ENCODE measurements at places on chromosomes 16 and 17. TPM values are rescaled to one million over a fixed set of nuclear protein-coding genes. Genes with fewer than 3 reads are reported as not detected.
A peak's percentile ranks its signal among the peaks of the same experiment; 100 is the strongest.

Gene CDH13
- not detected for total RNA-seq

Gene BEAN1
- not detected for total RNA-seq

Gene DPEP2
- 13.8 TPM for total RNA-seq

Gene SLC9A5
- 2.5 TPM for total RNA-seq

Gene KIF19
- not detected for total RNA-seq

Gene TBC1D3I
- total RNA-seq: 4.4 TPM

Gene PROCA1
- 11.0 TPM for total RNA-seq

- no peak for DNase-seq
Measured at GRCh38 chr17:69218986-69219385, 9.6 kb downstream of the ABCA10 start.

GRCh38 chr17:39164675-39165143 lies 1.3 kb downstream of the ARL5C start:
- DNase-seq: peak; percentile 64

DNA sequence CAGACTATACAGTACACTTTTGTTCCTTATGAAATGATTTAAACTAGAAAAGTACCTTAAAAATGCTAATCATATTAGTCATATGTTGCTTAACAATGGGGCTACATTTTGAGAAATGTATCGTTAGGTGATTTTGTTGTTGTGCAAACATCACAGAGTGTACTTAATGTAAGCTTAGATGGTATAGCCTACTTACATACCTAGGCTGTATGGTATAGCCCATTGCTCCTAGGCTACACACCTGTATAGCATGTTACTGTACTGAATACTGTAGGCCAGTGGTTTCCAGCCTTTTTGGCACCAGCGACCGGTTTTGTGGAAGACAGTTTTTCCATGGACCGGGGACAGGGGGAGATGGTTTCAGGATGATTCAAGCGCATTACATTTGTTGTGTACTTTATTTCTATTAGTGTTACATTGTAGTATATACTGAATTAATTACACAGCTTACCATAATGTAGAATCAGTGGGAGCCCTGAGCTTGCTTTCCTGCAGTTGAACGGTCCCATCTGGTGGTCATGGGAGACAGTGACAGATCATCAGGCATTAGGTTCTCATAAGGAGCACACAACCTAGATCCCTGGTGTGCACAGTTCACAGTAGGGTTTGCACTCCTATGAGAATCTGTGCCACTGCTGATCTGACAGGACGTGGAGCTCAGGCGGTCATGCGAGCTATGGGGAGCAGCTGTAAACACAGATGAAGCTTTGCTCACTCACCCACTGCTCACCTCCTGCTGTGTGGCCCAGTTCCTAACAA lies 35.0 kb upstream of the MRC2 start:
- DNase-seq: no peak

DNA sequence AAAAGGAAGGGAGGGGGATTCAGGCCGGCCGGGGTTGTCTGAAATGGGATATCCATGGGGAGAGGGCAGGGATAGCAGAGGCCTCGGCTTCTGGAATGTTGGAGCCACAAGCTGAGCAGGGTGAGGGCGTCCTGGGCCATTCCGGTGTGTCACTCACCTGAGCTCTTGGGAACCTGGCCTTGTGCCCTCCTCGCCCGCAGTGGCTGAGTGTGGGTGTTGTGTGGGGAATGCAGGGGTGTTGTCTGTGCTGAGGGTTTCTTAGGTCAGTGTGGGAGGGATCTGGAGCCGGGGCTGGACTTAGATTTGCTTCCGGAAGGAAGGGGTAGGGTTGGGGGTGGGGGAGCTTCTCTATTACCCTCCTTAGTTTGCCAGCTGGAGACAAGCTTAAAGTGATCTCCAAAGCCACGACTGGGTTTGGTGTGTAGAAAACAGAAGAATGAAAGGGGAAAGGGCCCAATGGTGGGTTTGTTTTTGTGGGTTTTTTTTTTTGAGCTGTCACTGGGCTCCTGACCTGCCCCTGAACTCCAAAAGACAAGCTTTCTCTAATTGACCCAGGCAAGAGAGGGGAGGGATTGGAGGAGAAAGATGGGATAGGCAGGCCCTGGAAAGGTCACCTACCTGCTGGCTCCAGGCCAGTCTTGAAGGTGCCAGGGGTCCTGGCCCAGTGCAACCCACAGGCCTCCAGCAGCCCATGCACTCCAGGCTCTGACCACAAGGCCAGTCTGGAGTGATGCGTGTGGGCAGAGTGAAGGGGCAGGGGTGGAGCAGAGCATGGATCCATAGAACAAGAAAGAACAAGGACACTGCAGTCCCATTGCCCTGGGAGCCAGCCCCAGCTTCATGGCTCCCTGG lies at the start of gene SULT1A2:
Gene SULT1A2 (minus strand): TSS at position 211 of the 852 bp plus-strand sequence. CDS start 1,120 bp downstream, outside the sequence.
- no peak for DNase-seq

- no peak for DNase-seq
Measured at GRCh38 chr16:53583401-53583800, 80.4 kb upstream of the AKTIP start.

DNA sequence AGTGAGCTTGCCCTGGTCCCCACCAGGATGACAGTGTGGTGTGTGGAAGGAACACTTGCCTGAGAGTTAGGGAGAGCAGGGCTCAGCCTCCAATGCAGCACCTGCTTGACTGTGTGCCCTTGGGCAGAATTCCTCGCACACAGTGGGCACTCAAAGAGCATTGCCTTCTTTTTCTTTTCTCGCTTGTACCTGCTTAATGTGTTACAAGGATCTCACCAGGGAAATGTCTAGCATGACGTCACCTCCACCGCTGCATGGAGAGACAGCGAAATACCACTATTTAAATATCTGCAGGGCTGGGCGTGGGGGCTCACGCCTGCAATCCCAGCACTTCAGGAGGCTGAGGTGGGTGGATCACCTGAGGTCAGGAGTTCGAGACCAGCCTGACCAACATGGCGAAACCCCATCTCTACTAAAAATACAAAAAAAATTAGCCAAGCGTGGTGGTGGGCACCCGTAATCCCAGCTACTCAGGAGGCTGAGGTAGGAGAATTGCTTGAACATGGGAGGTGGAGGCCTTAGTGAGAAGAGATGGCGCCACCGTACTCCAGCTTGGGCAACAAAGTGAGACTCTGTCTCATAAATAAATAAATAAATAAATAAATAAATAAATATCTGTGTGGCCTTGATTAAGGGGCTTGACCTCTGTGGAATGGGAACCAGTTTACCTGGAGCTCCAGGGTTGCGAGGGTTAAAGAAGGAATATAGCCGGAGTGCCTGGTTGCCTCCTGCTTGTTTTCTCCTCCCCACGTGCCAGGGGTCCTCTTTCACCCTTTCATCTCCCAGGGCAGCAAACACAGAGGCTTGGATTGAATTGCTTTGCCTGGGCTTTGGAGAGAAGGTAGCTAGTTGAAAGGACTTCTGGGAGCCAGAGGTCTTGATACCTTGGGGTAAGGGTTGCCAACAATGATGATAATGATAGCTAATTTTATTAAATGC lies 16.3 kb downstream of the SNX29 start:
- DNase-seq: no peak

DNA sequence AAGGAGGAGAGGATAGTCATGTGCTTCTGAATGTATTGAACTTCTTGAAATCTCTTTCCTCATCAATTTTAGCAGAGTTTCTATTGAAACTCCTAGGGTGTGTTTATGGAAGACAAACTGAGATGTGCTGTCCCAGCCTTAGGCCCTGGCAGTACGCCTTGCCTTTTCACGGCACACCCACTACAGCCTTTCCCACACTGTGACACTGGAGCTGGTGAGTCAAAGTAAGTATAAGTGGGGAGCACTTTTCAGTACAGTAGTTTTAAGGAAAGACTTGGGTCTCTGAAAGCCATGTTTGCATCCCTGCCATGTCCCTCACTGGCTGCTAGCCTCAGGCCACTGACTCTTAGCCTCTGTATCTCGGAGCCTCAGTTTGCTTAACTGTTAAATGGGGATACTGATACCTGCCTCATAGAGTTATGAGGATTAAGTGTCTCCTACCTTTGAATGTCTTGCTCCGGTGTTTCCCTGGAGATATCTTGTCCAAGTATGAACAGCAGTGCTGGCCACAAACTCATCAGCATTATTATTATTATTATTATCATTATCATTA lies 144.7 kb upstream of the CRHR1 start:
- DNase-seq: no peak

DNA sequence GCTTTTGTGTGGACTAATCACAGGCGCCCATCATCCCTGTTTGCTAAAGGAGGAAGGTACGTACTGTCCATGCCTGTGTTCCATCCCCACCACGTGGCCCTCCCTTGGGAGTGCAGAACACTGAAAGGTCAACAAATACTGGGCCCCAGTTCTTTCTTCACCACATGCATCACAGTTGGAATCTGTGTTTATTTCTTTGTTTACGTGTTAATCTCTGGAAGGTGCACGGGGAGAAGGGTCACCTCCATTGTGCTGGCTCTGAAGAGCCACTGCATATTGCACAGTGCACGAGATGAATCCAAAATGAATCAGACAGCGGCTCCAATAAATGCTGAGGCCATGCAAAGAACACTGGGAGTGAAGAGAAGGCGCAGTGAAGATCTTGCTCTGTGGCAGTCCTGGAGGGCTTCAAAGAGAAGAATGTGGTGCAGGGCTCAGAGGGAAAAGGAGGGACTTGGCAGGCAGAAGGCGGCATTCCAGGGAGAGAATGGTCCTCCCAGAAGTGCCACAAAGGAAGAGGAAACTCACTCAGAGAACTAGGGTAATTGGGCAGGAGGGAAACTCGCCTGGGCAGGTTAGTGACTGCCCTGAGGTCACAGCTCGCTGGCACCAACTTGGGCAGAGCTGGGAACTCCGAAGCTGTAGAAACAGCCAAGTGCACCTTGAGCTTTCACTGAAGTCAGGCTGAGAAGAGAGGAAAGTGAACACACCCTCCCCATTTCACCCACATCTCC lies 3.7 kb downstream of the RPH3AL start:
- DNase-seq: no peak

DNA sequence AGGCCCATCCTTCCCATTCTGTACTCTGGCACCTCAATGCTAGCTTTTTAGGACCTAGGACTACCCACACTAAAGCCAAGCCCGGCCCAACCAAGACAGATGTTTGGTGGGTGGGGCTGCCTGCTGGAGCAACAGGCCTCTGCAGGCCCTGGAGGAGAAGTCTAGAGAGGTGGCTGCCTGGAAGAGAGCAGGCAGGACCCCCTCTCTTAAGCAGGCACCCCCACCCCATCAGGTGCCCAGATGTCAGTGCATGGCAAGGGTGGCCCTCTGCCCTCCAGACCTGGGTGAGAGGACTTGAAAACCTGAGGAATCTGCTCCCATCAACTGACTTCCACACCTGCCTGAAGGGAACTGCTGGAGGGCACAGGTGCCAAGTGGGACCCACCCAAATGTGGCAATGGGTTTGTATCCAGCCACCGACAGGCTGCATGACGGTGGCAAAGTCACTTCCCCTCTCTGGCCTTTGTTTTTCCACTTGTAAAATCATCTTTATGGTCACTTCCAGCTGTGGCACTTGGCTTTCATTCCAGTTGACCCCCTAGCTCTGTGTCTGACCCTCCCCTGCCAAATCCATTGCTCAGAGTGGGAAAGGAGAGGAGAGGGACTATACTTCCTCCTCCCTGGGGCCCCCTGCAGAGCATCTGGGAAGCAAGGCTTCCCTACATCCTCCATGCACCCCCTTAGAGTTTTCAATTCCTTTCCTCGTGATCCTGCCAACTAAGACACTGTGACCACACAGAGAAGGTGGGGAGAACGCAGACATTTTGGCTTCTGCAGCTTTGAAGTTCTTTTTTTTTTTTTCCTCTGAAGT lies 1.7 kb upstream of the STAT5A start:
- no peak for DNase-seq

DNA sequence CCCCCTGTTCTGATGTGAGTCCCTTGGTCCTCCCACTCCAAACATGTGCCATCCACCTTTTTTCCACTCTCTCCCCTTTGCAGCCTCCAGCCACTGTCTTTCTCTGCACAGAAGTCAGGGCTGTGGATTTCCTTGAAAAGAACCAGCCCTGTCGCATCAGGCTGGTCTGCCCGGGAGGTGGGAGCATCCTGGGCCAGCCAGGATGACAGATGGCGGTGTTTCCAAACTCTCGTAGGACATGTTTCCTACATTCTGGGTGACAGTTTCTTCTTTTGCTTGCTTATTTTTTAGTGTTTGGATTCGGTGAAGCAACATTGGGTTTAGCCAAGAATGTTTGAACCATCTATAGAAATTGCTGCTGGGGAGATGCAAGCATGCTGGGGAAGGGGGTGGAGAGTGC lies 100.8 kb downstream of the CCDC182 start:
- DNase-seq: no peak

GRCh38 chr16:64159976-64160375 lies 961.9 kb downstream of the CDH11 start:
- DNase-seq: no peak

- DNase-seq: no peak
Measured at GRCh38 chr17:76174037-76174436, 33.0 kb upstream of the FOXJ1 start.

GRCh38 chr16:66434619-66435430 lies 7.7 kb downstream of the BEAN1 start:
- no peak for DNase-seq

DNA sequence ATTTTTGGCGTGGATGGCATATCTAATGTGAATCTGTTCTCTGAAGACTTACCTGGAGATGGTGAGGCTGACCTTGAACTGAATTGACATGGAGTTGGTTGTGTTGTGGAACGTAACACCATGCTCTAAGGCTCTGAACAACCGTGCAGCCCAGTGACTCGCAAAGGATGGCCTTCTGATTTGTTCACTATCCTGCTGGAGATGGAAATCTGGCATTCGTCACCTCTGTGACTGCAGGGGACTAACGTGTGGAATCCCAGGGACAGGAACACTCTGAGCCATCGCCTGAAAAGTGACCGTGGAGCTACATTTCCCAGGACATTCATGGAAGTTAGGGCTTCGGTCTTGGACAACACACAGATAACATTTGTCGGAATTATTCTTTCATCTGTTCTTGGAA lies 61.1 kb downstream of the BANP start:
- no peak for DNase-seq

All from activated B cell treated with CpG ODN at 0.5 μM for 24 hours (primary cell).